ENCODE measurements at places on chromosomes 7 and 10.

DNA sequence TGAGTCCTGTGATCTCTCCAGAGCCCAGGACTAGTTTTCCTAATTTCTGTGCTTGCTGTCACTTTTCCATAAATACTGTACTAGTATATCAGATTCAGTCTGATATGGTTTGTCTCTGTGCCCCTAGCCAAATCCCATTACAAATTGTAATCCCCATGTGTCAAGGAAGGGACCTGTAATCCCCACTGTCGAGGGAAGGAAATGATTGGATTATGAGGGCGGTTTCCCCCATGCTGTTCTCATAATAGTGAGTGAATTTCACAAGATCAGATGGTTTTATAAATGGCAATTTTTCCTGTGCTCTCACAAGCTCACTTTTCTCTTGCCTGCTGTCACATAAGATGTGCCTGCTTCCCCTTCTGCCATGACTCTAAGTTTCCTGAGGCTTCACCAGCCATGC is 54.8 kb upstream of the IFRD1 start:
- DNase-seq: no peak

GRCh38 chr10:100879741-100880360 is 32.9 kb upstream of the SLF2 start:
- no peak for DNase-seq

DNA sequence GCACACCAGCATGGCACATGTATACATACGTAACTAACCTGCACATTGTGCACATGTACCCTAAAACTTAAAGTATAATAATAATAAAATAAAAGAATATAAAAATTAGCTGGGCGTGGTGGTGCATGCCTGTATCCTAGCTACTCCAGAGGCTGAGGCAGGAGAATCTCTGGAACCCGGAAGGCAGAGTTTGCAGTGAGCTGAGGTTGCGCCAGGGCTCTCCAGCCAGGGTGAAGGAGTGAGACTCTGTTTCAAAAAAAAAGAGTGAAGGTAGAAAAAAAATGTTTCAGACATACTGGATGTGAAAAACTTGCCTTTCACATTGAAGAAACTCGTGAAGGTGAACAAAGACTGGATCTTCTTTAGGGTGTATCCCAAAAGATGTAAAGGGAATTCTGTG is 26.7 kb downstream of the TSPAN14 start:
- no peak for DNase-seq

- peak; percentile 51 for DNase-seq
Measured at GRCh38 chr10:110893559-110894179, 21.9 kb downstream of the PDCD4 start.

GRCh38 chr7:118580743-118581382 is 356.4 kb downstream of the ANKRD7 start:
- no peak for DNase-seq

GRCh38 chr7:17559388-17559787 is 260.9 kb downstream of the AHR start:
- peak; percentile 68 for DNase-seq

GRCh38 chr7:116363637-116364432 is 135.7 kb upstream of the CAV2 start:
- DNase-seq: peak; percentile 57

DNA sequence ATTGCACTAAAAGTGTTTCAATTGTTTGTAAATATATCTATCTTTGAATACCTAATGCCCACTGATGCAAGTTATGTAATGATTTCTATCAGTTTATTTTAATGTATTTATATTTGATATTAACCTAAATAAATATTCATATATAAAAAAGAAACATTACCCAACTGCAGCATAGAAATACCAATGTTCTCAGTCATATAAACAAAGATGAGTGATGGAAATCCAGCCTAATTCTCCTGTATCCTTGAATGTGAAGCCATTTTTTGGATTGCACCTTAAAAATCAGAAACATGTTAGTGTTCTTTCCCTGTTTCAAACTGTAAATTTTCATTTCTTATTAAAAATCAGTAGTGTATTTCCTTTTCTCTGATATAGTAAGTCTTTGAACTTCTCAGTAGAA is 305.8 kb upstream of the GNAI1 start:
- peak; percentile 48 for DNase-seq

DNA sequence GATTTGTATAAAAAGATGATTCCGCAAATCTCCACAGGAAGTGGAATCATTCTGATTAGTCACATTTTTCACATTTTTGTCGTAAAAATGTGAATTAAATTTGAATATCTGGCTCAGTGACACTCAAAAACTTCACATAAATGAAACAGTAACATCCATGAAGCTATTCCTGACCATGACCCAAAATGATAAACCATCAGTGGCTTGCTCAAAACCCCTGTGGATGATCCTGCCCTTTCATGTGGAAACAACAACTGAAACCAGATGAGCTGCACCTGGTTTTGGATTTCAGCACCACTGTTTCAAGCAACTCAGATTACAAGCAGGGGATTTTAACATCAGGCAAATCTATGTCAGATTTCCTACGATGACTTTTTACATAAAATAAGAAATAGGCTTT is 80.3 kb downstream of the AMPH start:
- no peak for DNase-seq

- DNase-seq: peak; percentile 31
Measured at GRCh38 chr10:124917428-124918190, 24.3 kb upstream of the ZRANB1 start.

- DNase-seq: peak; percentile 27
Measured at GRCh38 chr10:29517352-29517923, 117.3 kb downstream of the SVIL start.

- no peak for DNase-seq
Measured at GRCh38 chr10:1546431-1547110, 190.8 kb downstream of the ADARB2 start.

- DNase-seq: no peak
Measured at GRCh38 chr10:129741280-129741977, 222.6 kb downstream of the EBF3 start.

GRCh38 chr7:20557116-20557515 is 58.4 kb upstream of the ABCB5 start:
- no peak for DNase-seq

DNA sequence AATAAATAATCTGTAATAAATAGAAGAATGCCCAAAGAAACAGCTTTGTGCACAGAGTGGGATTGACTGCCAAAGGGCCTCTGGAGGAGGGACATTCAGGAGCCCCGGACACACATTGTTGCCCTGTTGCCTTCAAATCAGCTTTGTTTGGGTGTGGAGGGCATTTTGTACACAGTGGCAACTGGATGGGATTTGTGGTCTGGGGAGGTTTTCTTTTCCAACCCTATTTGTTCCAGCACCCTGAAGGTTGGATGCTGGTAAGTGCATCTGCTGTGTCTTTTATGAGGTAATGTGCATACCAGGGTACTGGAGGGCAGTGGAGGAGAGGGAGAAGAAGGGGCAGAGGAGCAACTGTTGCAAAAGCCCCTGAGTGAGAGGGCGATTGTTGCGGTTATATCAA is 6.3 kb downstream of the LRMDA start:
- no peak for DNase-seq

DNA sequence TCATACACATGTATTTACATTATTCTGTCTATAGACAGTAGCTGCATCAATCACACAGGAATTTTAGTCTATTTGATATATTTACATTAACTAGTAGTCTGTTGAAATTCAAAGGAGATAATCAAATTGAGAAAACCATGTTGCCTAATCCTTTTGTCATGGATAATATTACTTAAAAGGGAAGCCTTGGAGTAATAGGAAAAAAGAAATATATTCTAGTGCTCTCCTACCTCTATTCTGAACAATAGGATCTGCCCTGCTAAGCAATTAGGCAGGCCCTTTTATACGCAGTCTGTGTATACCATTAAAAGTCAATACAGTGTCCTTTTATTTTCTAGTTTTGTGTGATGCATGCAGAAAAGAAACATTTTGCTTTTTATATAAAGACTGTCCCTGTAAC is 24.5 kb downstream of the UMAD1 start:
- DNase-seq: no peak

DNA sequence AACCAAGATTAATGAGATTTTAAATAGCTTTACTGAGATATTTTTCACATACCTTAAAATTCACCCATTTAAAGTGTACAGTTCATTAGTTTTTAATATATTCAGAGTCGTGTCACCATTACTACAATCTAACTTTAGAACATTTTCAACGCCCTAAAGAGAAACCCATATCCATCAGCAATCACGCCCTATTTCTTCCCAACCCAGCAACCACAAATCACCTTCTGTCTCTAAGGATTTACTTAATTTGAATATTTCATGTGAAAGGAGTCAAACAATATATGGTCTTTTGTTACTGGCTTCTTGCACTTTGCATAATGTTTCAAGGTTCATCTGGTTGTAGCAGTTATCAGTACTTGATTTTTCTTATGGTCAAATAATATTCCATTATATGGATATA is 25.1 kb upstream of the PDZD8 start:
- DNase-seq: no peak

Measured in HCEC 1CT (cell line).